ENCODE measurements at places on chromosomes 13 and 19.

- DNase-seq: no peak
Observed at GRCh38 chr13:81142306-81142999, 801.5 kb upstream of the SPRY2 start.

DNA sequence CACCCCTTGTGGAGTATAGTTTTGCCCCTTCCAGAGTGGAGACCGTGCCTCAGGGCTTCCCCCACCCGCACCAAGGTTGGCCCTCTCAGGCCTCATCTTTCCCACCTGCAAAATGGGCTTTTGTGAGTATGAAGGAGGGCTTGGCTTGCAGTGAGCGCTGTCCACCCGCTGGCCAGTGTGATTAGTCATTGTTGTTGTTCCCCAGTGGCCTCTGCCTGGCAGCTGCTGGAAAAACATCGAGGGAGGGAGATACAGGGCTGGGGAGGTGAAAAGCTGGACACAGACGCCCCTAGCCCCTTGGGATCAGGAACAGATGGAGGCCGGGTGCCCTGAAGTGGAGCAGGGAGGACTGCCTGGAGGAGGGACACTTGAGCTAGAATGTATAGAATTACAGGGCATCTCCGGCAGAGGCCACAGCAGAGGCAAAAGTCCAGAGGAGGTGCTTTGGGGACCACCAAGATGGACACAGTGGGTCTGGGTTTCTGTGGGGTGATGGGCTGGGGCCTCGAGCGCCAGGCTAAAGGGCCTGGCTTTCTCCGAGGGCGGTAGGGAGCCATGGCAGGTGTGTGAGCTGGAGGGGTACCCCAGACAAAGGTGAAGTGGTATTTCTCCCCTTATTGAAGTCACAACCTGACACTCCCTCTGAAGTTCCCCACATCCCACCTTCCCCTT lies 3.9 kb upstream of the IL12RB1 start:
- DNase-seq: peak; percentile 33

GRCh38 chr13:42569576-42570344 lies 4.2 kb upstream of the TNFSF11 start:
- no peak for DNase-seq

- DNase-seq: no peak
Observed at GRCh38 chr19:38551450-38551813, 66.3 kb downstream of the MAP4K1 start.

GRCh38 chr19:38924388-38924787 lies 6.2 kb downstream of the SARS2 start:
- no peak for DNase-seq

DNA sequence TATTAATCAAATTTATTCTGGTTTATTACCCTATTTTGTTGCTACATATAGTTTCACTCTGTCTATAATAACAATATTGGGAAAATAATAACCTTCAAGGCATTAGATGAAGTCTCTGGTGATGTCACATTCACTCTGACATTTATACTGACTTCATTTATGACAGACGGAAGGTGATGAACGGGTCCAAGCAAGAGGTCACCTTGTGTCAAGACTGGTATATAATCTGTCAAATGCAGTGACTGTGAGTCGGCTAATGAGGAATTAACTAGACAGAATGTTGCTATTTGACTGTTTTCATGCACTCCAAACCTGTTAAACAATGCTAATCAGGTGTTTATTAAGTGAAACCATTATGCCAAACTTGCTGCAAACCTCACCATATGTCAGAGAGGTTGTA lies 800.5 kb upstream of the KLHL1 start:
- DNase-seq: no peak

DNA sequence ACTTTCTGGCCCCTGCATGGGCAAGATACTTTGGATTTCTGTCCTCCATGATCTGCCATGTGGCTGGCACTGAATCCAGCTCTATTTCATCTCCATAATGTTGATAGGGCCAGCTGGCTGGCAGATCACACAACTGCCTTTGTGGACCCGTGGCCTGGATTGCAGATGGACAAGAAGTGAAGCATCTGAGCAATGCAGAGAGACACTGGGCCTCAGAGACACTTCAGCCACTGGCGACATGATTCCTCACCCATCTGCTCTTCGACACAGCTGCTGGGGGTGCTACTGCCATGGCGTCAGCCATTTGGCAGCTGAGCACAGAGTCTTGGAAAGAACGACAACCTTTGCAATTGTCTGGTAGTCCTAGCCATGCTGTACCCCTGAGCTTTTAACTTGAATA lies 79.5 kb upstream of the MYO16 start:
- no peak for DNase-seq

DNA sequence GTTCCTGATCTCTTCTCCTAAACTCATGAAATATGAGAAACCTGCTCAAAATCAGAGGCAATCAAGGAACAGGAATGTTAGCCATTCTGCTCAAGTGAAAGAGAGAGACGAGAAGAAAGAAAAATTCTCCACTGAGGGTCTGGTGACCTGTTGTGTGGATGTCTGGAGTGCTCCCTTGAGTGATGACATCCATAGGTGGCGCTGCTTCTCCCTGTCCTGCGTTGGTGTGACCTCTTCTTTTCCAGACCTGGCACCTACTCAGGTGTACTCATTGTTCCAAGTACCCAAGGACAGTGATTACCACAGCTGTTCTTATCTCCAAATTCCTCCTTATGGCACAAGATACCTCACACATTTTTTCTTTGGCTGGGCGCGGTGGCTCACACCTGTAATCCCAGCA lies 4.0 kb downstream of the ZNF223 start:
- no peak for DNase-seq

- no peak for DNase-seq
Observed at GRCh38 chr13:96696389-96696900, 297.8 kb downstream of the OXGR1 start.

DNA sequence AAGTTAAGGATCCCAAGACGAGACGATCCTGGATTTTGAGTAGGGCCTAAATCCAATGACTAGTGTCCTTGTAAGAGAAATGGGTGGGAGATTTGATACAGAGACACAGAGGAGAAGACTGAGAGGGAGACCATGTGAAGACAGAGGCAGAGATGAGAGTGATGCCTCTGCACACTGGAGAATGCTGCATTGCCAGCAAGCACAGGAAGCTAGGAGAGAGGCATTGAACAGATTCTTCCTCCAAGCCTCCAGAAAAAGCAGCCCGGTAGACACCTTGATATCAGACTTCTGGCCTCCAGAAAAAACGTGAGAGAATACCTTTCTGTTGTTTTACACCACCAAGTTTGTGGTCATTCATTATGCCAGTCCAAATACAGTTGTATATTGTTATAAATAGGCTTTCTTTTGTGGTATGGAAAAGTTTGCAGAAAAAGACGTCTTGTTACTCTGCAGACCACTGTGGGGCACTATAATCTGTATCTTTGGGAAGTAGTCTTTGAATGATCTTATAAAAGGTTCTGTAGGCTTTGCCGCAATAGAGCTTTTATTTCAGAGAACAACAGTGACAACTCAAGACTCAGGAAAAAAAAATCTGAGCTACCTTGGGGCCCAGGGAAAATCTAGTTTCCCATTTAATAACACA lies 17.9 kb upstream of the RFC3 start:
- DNase-seq: peak; percentile 20

DNA sequence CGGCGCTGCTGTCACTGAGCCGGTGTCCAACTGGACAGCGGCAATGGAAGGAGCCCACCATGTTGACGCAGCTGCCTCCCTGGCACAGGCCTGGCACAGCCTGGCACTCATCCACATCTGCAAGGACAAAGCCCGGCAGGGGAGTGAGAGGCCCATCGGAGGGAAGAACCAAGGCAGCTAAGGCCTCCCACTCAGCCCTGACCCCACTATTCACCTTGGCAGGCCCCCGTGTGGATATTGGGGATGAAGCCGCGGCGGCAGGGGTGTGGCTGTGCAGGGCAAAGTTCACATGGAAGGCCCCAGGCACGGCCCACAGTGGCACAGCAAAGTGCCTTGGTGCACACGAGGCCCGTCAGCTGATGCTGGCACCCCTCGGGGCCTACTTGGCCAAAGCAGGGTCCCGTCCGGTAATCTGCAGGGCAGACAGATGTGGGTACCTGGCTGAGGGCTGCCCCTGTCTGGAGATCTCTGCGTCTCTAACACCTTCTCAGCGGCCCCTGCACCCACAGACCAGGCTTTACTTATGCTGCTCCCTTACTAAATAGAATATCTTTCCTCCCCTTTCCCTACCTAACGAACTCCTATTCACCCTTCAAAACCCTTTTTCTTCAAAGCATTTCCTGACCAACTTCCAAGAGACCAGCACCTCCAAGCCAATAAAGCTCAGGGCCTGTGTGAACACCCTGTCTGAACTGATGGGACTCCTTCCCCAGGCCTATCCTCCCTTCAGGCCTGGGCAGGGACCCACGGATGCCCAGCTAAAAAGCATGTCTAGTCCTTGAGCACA lies 7.5 kb downstream of the FBN3 start:
- no peak for DNase-seq

DNA sequence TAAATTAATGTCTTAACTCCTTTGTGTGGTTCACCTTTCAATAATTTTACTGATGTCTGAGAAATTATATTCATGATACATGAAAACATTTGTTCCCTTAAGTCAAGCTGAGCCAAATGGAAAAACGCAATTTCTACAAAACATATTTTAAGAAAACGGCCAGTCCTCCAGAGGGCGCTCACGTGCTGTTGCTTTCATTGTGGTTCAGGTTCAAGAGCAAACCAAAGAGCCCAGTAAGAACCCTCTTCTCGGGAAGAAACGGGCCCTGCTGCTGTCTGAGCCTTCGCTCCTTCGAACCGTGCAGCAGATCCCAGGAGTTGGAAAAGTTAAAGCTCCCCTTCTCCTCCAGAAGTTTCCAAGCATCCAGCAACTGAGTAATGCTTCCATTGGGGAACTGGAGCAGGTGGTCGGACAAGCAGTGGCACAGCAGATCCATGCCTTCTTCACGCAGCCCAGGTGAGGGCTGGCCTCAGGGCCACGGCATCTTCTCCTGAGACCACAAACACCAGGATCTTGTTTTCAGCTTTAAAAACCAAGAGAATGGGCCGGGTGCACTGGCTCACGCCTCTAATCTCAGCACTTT lies 4.3 kb downstream of the FAAP24 start:
- DNase-seq: peak; percentile 23

DNA sequence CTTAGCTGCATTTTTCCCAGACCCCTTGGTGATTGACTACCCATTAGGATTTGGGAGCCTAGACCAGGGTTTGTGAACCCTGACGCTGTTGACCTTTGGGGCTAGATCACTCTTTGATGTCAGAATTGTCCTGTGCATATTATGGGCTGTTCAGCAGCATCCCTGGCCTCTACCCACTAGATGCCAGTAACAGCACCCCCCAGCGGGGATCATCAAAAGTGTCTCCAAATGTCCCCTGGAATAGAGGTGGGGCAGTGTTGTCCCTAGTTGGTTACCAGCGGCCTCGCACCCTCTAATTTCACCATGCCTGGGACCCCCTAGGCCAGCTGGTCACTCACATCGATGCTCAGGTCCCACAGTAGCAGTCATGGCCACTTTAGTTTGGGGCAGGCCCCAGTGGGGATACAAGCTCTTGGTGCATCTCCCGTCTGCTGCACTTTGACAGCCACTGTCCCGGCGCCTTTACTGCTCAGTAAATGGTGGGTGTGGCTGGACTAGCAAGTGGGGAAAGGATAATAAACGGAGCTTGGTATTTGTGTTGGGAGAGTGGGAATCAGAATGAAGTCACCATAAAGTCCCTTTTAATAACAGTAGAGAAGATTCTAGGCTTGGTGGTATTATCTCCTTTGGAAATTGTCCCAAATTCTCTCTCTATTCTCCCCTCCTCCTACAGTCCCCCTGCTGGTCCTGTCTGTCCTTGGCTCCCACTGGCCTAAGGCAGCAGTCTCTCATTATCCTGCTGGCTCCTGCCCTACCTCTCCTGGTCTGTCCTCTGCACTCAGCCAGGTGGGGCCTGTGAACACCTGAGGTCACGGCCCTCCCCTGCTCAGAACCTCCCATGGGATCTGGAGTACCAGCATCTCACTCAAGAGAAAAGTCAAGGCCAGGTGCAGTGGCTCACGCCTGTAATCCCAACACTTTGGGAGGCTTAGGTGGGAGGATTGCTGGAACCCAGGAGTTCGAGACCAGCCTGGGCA lies 80.6 kb downstream of the SIPA1L3 start:
- no peak for DNase-seq

GRCh38 chr13:50450279-50450678 lies 393.2 kb downstream of the DLEU7 start:
- no peak for DNase-seq

GRCh38 chr19:49092686-49093085 lies 7.4 kb downstream of the SNRNP70 start:
- DNase-seq: no peak

DNA sequence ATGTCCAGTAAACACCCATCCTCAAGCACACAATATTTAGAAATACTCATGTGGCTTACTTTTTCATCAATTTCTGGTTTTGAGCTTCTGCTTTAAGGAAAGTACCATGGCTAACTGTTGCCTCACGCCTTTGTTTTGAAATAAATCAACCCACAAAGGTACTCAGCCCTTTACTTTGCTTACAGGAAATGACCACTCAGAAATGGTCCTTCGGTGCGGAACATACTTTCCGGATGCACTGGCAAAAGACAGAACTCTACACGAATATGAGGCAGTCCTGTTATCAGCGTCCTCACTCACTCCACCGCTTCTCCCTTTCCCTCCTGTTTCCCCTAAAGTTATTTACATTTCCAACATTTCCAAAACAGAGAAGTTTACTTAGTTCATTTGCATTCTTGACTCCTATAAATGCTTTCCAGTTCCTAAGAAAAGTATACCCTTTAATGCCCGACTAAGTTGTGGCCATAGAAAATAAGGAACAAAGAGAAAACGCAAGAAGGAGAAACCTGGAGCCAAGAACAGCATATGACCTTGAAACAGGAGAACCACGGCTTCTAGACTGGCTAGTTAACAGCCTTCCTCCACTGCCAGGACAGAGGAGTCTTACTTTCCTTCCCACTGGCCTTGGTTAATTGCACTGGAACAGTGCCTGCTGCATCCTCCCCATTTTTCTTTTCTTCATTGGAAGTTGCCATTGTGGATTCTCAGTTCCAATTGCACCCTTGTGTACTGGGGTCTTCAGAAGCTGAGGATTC lies 10.6 kb downstream of the FPR2 start:
- DNase-seq: no peak

GRCh38 chr13:113643593-113643992 lies 14.4 kb downstream of the ATP4B start:
- DNase-seq: no peak

DNA sequence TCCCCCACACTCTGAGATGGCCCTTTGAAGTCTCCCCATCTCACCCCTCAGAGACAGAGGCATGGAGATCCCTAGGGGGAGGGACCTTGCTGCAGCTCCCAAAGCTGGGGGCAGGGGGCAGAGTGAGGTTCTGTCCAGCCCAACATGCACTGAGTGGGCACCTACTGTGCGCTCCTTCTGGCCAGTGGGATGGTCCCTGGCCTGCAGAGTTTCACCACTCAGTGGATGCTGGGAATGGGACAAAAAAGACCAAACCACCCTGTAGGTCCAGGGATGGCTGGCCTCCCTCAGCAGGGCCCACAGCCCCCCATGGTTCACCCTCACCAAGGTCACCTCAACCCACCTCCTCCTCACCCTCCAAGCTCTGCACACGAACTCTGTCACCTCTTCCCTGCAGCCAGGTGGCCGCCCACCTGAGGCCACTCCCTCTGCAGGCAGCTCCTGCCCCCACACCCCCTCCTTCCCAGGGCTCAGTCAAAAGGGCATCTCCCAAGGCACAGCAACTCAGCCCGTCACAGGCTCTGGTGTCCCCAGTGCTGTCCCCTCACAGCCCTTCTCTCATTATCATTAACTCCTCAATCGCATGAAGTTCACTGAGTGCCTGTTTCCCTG lies 16.1 kb downstream of the CEACAM21 start:
- DNase-seq: no peak

Measured in stromal cell of bone marrow (primary cell).